ENCODE measurements at places on chromosomes 7 and 10.

GRCh38 chr7:93015779-93016481, 101.8 kb downstream of the SAMD9 start:
- no peak for DNase-seq

DNA sequence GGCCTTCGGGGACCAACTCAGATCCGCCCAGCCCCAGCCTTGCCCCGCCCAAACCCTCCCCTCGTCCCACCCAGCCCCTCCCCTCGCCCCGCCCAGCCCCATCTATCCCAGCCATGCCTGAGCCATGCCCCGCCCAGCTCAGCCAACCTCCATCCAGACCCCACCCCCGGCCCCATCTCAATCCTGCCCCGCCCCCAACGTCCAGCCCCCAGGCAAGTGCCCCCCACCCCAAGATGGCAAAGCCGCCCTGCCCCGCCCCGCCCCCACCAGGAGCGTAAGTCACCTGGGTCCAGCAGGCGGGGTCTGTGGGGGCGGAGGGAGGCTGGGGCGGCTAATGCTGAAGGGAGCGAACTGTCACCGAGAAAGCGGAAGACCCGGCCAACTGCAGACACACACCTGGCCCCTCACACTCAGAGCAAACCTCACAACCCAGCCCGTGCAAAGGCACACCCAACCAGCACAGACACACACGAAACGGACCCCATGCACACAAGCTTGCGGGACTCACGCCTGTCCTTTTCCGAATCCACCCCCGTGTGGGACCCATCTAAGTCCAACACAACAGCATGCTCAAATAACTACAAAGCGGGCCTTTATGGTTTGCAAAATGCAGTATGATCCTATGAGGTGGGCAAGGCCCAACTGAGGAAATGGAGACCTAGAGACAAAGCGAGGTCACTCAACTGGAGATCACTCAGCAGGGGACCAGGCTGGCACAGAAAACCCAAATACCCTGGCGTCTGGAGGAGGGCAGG, 11.5 kb upstream of the OGA start:
- DNase-seq, result peak; percentile 86

- peak; percentile 27 for DNase-seq
These were observed 117.9 kb downstream of the NPY start for GRCh38 chr7:24401628-24402593.

DNA sequence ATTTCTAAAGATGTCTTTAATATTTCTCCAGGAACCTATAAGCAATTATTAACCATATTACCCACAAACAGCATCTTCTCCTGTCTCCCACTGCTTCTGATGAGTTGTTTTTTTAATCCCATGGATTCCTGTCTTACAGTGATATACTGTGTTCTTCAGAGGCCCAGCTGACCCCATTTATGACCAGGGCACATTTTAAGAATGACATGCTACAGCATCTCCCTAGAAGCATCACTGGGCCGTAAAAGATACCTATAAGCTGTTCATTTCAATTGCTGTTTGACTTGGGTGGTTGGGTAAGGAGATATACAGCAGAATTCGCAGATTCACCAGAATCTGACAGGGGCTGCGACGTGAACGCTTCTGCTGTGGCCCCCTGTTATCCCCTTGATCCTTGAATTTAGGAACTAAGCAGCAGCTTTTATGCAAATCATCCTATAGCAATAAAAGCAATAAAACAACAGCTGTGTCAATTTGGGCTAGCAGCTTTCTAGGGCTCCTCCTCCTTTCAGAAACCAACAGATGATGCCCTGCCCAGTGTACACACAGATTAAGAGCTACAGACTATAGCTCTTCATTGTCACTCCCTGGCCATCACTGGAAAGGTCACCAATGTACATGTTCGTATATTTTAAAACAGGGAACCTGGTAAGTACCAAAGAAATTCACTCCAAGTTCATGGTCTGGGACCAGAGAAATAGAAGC, 86.8 kb downstream of the CPEB3 start:
- no peak for DNase-seq

GRCh38 chr10:12897278-12897677, 104.2 kb downstream of the CCDC3 start:
- DNase-seq, result no peak
